ENCODE measurements at places on chromosomes 7 and 10.

- peak; percentile 33 for DNase-seq
Observed at GRCh38 chr7:50739744-50740435, 42.8 kb downstream of the GRB10 start.

DNA sequence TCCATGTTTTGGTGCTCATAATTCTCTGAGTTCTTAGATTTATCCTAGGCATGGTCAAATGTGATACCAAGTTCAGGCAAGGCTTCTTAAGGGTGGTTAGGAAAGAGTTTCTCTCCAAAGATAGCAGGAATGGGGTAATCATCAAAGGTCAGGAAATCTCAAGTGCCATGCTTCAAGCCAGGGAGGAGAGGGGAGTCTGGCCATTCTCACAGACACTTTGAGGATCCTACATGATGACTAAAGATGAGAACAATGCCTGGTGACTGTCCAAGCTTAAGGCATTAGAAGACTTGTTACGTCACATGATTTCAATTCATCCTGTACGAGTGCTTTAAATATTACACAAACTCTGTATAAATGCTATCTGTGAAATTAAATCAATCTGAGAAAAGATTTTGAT is 59.4 kb downstream of the POM121L12 start:
- no peak for DNase-seq

DNA sequence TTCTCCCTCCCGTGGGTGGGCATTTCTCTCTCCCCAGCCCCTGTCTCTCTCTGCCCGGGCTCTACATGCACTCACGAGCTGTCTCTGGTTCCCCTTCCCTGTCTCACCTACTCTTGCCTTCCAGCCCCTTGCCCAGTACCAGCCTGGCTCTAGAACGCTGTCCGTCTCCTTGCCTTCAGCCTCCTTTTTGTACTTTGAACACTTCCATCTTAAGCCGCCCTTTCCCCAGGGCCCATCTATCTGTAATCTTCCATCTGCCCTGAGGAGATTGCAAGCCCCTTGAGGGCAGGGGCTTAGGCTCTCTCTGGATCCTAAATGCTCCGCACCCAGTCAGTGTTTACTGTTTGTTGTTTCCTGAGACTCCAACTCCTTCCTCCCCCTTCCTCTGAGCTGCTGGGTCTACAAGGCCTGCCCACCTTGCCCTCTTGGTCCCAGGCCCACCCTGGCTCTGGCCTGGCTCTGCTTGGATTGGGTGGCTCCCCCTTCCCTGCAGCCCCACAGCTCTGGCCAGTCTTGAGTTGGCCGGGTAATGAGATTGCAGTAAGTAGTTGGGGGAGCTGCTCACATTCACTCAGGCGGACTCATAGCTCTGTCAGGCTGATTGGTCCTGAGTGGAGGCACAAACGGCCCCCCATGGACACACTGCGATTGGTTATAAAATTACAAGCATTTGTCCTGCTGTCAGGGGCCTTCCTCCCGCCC is 28.3 kb downstream of the POLL start:
- DNase-seq = no peak

- no peak for DNase-seq
Observed at GRCh38 chr10:46091828-46092523, 45.9 kb upstream of the MSMB start.

- DNase-seq = no peak
Observed at GRCh38 chr10:72274730-72275350, 1.1 kb downstream of the DDIT4 start.

- no peak for DNase-seq
Observed at GRCh38 chr10:125035588-125036295, 93.8 kb downstream of the ZRANB1 start.

GRCh38 chr7:30062587-30062986 is 34.4 kb downstream of the PLEKHA8 start:
- DNase-seq = no peak

- DNase-seq = no peak
Observed at GRCh38 chr7:153891990-153892389, 160.2 kb upstream of the DPP6 start.

GRCh38 chr7:153433223-153433622 is 619.0 kb upstream of the DPP6 start:
- no peak for DNase-seq

- no peak for DNase-seq
Observed at GRCh38 chr10:91582153-91582554, 50.7 kb downstream of the PPP1R3C start.

- no peak for DNase-seq
Observed at GRCh38 chr7:140297192-140297591, 101.1 kb downstream of the SLC37A3 start.

DNA sequence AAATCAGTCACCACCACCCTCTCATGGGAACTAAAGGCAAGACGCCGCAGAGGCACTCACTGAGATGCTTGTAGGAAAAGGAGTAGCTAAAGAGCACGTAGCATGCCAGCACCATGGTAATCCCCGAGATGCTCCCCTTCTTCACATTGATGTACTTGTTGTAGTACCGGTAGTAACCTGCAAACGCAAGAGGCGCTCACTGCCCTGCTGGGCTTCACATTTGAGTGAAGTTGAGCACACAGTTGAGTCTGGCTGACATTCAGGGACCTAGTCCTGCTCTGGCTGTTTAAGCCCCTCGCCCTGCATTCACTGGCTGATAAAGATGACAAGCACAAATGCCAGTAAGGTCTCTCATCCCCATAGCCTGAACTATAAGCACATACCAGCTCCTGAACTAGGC is 6.9 kb downstream of the ATP5MF start:
- no peak for DNase-seq

DNA sequence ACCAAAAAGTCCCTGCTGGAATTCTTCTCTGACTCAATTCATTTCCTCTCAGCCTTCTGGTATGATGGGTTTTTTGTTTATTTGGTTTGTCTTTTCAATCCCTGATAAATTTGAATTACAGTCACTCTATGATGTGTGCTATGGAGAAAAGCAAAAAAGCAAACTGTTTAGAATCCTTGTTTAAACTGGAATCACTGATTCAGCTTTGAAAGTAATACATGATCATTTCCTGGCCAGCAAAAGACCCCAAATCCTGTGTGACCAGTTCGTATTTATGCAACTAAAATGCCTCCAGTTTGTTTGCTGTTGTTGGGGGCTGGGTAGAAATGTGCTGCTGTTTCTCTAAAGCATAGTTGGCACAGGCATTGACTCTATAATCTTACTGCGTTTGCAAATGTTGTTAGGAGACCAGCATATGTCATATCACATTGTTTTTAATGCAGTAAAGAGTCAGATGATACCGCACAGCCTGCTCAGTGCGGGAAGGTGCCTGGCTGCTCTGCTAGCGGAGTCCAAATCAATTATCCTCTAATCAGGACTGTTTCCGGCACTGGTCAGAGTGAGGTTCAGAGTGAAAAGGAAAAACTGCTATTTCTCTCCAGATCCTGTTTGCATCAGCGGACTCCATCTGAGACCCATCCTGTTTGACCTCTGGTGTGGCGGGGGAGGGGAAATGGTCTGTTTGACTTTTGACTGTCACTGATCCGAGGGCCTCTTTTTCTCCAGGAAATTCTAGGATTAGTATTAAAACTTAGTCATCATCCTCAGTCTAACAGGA is 40.6 kb upstream of the ADD3 start:
- no peak for DNase-seq

DNA sequence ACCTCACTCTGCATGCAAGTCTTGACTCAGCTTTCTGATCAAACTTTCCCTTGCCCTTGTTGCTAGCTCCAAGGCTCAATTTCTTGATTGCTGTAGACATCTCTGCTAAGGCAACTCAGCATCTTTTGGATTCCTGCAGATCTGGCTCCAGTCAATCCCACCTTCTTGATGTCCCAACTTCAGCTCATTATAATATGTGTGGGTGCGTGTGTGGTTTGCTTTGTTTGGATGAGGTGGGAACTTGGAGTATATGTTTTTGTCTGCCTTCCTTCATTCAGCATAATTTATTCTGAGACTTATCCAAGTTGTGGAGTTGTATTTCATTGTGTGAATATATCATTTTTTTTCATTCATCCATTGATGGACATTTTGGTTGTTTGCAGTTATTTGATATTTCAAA is 364.8 kb upstream of the IGFBP3 start:
- DNase-seq = no peak

GRCh38 chr10:77500754-77501151 is 136.9 kb downstream of the KCNMA1 start:
- DNase-seq = no peak

GRCh38 chr7:136803028-136803427 is 65.4 kb upstream of the CHRM2 start:
- no peak for DNase-seq

- DNase-seq = no peak
Observed at GRCh38 chr10:75019370-75019769, 92.1 kb upstream of the SAMD8 start.

DNA sequence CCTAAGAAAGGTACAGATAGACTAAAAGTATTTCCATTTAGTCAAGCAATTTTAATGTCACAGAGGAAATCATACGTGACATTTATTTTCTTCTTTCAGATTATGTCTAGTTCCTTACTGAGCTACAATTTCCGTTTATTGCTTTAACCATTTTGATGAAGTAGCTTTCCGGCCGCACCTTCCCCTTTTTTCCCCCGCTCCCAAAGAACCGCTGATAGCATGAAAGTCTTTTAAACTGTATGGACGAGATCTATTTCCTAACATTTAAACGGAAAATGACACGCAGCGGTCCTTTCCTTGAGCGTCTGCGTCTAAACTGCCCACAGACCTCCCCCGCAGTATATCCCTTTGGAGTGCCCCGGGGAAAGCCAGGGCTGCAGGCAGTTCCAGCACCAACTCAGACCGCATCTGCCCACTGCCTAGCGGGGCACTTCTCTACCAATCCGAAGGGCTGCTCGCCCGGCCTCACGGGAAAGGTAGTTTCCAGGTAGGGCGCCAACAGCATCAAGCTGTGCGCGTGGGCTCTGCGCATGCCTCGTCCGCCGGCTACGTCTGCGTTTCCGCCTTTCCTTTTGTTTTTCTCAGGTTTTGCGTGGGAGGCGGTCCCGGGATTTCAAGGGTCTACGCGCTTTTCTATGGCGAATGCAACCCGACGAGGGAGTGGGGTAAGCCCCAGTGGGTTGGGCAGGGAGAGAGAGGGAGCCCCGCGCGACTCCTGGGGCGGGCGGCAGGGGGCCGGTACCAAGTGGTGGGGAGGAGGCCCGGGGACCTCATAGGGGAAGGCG is at the start of gene ZNF33A:
ZNF33A (plus strand) TSS at position 557 of the 785 bp plus-strand sequence. CDS start 1,667 bp downstream, outside the sequence.
- DNase-seq = peak; percentile 78

Measured in stimulated activated CD8-positive, alpha-beta memory T cell treated with anti-CD3 and anti-CD28 coated beads, Interleukin-7, amount 100 ng/mL, for 1 hour (primary cell).